ENCODE measurements at places on chromosomes 6 and 20. TPM values are rescaled to one million over a fixed set of nuclear protein-coding genes. Genes with fewer than 3 reads are reported as not detected.

DNA sequence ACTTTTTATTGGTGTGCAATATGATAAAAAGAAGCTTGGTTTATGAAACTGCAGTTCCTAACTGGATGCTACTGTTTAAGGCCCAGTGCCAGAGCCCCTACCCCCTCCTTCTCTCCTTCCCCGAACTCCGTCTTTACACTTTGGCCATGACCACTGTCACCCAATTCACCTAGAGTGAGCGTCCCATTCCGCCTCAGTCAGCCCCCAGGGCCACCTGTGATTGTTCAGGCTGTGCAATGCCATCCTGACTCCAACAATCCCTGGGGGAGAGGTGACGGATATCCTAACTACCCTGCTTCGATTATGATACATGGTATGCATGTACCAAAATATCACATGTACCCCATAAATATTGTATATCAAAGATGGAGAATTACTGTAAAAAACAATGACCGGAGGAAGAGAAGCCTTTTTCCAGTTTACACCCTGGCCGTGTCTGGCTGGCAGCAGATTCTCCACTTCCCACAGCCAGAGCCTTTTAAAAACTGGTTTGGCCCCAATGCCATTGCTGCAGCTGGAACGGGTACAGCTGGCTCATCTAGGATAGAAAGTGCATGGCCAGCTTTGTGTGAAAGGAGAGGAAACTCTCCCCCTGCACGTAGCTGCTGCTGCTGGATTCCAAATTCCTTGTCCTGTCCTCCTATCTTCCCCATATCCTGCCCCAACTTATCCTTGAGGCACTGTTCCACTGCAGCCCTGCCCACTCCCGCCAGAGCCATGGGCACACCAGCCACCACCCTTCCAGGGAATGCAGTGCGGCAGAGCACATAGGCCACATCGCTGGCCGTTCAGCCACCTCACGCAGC is 99.7 kb downstream of the JPH2 start:
- DNase-seq = no peak

Gene ACSS1
- total RNA-seq = 7.1 TPM

DNA sequence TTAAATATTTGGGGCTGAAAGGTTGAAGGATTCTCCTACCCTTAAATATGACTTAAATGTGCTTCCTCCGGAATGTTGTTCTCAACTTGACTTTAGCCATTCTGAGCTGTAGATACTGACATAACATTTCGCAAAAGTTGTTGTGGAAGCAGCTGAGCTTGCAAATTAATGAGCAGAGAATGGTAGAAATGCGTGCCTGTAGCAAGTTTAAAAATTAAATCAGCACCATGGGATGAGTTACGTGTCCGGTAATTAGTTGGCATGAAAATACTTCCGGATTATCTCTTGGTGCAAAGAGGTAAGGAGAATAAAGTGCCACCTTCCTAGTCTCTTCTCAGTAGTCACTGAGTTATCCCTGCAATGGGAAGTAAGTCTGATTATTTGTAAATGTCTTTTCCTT is 23.6 kb upstream of the PBOV1 start:
- no peak for DNase-seq

Gene TAF11
- 27.5 TPM for total RNA-seq

Gene SLC22A3
- 5.8 TPM for total RNA-seq

GRCh38 chr20:4038676-4039370 is 23.5 kb upstream of the RNF24 start:
- DNase-seq = no peak

DNA sequence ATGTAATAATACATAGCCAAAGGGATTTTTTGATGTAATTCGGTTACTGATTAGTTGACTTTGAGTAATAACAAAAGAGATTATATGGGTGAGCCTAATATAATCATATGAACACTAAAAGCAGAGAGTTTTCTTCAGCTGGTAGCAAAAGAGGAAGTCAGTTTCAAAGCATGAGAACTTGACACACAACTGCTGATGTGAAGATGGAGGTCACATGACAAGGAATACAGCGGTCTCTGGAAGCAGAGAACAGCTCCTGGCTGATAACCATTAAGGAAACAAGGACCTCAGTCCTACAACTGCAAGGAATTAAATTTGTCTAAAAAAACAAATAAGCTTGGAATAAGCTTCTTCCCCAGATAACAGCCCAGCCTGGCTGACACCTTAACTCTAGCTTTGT is 154.5 kb upstream of the PRND start:
- no peak for DNase-seq

- no peak for DNase-seq
Measured at GRCh38 chr20:41408156-41408794, 41.7 kb upstream of the EMILIN3 start.
